ENCODE measurements at places on chromosomes 6 and 20.

DNA sequence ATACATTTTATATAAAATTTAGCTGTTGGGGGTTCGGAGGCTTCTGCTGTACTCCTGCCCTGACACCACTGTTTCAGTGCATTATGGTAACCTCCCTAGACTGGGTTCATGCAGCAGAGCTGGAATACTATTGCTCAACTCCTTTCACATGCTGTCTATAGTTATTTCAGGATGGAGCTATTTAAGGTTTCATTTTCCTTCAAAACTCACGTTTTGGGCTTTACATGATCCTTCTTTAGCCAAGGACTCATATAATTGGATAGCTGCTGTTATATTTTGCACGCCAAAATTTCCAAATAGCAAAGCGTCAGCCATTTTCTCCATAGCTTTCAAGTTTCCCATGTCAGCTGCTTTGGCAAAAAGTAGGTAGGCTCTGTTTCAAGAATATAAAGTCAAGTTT, 76.8 kb downstream of the SEL1L2 start:
- DNase-seq, result no peak

DNA sequence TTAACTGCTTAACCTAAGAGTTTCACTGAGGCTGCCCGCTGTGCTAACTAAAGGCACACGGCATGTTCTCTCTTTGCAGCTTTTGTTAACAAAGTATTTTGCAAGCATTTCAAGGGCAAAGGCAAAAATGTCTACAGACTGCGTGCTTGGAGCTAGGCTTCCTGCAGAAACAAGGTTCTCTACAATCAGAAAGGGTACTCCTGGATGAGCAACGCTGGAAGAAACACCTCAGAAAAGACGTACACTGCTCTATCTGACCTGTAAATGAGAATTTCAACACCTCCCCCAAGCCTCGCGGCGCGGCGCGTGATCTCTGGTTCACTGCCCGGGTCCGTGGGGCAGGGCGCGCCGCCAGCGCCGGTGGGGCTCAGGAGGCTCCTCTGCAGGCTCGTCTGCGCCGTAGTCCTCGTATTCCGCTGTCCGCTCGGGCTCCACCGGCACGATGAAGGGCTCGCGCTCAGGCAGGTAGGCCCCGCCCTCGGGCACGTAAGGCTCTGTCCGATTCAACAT, 120.9 kb downstream of the COL12A1 start:
- DNase-seq, result no peak

- DNase-seq, result no peak
Observed at GRCh38 chr6:168119539-168119938, 40.5 kb upstream of the FRMD1 start.

- DNase-seq, result no peak
Observed at GRCh38 chr6:109308018-109308492, 74.2 kb downstream of the CD164 start.

DNA sequence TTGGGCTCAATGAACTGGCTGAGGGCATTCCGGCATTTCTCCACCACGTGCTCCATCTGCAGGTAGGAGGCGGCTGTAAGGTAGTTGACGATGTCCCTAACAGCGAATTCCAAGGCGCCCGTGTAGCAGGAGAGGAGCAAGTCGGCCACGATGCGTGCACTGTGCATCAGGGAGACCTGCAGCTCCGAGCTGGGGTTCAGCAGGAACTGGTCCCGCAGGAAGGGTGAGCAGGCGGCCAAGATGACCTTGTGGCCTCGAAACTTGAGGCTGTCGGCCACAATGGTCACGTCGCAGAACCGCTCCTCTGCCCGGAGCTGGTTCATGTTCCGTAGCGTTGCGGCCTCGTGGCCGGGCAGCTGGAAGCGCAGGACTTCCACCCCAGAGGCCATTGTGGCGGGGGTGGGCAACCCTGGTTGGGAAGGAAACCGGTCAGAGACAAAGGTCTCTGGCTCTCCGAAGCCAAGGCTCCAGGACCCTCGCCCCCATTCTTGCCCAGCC, 920 bp downstream of the ZBTB12 start:
- no peak for DNase-seq

DNA sequence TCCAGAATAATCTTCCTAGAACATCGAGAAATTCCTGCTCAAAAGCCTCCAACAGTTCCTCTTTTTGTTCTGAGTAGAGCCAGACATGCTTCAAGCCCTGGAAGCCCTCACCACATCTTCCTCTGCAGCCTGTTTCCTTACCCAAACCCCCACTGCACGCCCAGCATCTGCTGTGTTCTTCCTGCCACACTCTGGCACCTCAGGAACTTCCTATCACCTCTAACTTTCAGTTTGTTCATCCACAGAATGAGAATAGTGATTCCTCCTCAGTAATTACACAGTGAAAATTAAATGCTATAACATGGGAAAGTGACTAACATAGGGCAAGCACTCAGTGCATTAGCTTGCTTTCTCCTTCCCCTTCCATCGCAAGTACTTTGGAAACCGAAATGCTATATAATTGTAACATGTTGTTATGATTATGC, 26.3 kb downstream of the C6orf89 start:
- no peak for DNase-seq

- no peak for DNase-seq
Observed at GRCh38 chr6:148347441-148348054, 4.9 kb downstream of the SASH1 start.

GRCh38 chr6:130503146-130503545, 137.3 kb downstream of the TMEM200A start:
- no peak for DNase-seq

- DNase-seq, result no peak
Observed at GRCh38 chr20:39773380-39774000, 811.3 kb downstream of the DHX35 start.

GRCh38 chr6:111818539-111819226, 54.6 kb downstream of the FYN start:
- DNase-seq, result no peak

GRCh38 chr6:24583463-24584381, 62.3 kb downstream of the KIAA0319 start:
- DNase-seq, result peak; percentile 99

DNA sequence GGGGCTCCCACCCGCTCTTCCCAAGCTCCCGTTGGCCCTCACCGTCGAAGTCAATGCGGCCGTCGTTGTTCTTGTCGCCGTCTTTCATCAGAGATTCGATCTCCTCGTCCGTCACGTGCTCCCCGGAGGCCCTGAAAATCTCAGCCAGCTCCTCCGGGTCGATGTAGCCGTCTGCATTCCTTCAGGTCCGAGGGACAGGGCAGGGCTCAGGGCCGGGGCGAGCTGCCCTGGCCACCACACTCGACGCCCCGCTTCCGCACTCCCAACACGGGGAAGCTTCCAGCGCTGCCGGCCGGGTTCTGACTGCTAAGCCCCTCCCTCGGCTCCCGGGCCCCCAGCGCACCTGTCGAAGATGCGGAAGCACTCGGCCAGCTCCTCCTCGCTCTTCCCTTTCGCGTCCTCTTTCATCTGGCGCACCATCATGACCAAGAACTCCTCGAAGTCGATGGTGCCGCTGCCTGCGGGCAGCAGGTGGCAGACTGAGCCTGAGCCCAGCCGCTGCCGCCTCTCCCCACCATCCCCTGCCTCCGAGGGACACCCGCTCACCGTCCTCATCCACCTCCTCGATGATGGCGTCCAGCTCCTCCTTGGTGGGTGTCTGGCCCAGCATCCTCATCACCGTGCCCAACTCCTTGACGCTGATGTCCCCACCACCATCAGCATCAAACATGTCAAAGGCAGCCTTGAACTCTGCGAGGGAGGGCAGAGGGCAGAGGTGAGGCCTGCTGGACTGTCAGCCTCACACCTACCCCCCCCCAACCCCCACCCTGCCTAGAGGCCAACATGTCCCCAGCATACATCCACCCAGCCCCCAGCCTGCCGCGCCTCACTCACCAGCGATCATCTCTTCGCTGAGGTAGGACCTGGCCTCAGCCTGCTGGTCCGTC, 2.9 kb downstream of the TNNC2 start:
- no peak for DNase-seq

DNA sequence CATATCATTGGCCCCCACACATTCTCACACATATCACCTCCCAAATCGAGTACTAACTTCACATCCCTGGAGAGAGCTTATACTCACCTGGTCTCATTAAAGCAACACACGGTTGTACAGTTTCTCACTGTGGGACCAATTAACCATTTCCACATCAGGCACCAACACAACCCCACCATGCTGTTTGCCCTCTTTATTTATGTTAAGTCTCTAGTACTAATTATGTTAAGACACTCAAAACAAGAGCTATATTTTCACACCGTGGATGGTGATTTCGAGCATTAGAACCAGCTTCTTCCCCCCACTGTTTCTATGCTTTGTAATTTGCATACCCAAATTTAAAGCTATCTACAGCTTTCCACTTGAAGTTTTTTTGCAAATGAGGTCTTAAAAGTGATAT, 6.3 kb downstream of the SCML4 start:
- no peak for DNase-seq

DNA sequence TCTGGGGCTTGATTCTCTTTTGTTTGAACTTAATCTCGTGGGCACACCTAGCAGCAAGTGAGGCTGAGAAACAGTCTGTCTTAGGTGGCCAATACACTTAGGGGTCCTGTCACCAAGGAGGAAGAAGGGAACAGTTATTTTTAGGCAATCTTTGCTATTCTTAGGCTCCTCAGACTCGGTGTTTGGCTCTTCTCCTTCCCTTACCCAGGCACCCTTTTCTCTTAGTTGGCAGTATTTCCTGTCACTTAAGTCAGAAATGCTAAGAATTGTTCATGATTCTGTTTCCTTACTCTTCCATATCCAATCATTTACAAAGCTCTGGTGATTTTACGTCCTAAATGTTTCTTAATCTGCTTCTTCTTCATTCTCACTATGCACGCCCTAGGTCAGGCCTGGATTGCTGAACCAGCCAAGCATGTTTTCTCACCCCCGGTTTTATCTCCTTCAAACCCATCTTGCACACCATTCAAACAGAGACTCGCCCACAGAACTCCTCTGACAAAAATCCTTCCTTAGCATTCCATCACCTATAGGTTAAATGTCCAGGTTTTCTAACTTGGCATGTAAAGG, 45.2 kb upstream of the TMEM217 start:
- DNase-seq, result no peak

DNA sequence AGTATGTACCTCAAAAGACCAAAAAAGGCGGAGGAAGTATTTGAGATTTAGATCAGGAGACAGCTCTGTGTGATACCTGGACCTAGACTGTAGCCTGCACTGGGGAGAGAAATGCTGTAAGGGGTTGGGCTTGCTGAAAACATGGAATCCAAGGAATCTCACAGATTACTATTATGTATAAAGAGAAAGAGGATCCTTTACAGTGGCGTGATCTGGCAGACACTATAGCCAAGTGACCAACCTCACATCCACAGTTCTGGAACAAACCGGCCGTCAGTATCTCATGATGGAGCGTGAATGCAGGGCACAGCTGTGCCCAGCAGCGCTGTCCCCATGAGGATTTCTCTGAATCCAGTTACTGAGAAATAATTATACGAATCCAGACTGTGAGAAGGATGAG, 12.3 kb downstream of the DDX27 start:
- no peak for DNase-seq

DNA sequence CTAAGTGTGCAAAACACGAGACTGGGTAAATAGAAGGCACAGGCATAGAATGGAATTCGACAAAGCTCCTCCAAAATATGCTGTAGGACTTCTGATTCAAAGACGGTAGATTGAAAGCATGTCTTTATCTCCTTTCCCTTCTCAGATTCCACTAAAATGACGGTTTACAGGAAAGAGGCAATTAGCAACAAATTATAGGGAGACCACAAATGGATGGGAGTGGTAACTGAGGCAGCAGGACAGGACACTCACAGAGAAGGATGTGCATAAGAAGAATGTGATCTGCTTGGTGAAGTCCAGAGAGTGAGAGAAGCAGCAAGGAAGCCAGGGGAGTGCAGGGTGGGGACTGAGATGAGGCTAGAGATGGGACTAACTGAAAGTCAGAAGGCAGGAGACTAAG, 113.4 kb upstream of the MRPS10 start:
- peak; percentile 54 for DNase-seq

- DNase-seq, result peak; percentile 71
Observed at GRCh38 chr6:111013144-111013915, 31.5 kb downstream of the RPF2 start.

DNA sequence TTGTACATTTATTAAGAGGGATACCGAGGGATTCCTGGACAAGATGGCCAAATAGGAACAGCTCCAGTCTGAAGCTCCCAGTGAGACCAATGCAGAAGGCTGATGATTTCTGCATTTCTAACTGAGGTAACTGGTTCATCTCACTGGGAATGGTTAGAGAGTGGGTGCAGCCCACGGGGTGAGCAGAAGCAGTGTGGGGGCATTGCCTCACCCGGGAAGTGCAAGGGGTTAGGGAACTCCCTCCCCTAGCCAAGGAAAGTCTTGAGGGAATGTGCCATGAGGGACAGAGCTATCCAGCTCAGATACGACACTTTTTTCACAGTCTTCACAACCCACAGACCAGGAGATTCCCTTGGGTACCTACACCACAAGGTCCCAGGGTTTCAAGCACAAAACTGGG, 10.7 kb upstream of the TAAR2 start:
- DNase-seq, result no peak

- DNase-seq, result no peak
Observed at GRCh38 chr20:45010399-45010828, 44.1 kb downstream of the STK4 start.

- no peak for DNase-seq
Observed at GRCh38 chr20:39713076-39713840, 751.1 kb downstream of the DHX35 start.

DNA sequence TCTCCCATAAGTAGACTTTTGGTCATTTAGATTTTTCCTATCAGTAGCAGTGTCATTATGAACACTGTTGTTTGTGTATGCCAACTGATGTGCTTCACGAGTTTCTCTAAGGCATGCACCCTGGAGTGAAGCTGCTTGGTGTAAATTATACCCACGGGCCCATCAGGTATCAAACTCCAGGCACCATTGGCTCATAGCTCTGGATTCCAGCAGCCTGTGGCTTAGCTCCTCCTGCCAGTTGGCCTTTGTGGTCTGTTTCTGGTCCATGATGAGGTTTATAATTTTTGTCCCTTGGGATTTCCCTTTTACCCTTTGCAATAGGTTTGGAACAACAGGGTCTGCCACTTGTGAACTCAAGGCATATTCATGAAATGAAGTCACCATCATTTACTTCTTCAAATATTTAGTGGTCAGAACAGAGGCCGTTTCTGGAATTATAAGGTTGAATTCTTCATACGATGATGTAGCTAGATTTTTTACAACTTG, 350.5 kb downstream of the PRL start:
- DNase-seq, result no peak

DNA sequence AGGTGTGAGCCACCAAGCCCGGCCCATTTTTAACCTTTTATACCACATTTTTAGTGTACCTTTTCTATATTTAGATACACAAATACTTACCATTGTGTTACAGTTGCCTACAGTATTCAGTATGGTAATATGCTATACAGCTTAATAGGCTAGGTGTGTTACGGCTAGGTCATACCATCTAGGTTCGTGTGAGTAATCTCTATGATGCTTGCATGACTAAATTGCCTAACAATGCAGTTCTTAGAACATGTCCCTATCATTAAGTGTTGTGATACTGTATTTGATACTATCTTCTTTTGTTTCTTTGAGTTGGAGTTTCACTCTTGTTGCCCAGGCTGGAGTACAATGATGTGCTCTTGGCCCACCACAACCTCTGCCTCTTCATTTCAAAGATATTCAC, 387.7 kb upstream of the SASH1 start:
- no peak for DNase-seq
